Daoy (cell line): ENCODE measurements at places on chromosomes 12 and 14. TPM values are rescaled to one million over a fixed set of nuclear protein-coding genes. Genes with fewer than 3 reads are reported as not detected.
A peak's percentile ranks its signal among the peaks of the same experiment; 100 is the strongest.

- no peak for DNase-seq
Observed at GRCh38 chr12:113058553-113058952, 2.0 kb downstream of the DTX1 start.

The SERPINA4 gene
- not detected in 2 replicates for total RNA-seq

- DNase-seq: peak; percentile 70
Observed at GRCh38 chr14:92456215-92457015, 57.2 kb upstream of the RIN3 start.

The AMN gene
- 0.40 TPM in 1 of 2 replicates, not detected in the other for total RNA-seq

DNA sequence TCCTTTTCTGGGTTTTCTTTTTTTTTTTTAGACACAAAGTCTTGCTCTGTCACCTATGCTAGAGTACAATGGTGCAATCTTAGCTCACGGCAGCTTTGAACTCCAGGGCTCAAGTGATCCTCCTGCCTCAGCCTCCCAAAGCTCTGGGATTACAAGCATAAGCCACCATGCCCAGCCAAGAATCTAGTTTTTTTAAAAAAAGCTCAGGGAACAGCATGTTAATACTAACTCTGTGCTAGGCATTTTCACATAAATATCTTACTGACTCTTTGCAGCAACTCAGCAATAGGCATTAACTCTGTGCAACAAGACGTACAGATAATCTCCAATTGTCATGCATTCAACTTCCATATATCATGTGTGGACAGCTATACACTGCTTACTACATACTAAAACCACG, 97.4 kb downstream of the LLPH start:
- no peak for DNase-seq

The TSHR gene
- total RNA-seq: not detected in 2 replicates

DNA sequence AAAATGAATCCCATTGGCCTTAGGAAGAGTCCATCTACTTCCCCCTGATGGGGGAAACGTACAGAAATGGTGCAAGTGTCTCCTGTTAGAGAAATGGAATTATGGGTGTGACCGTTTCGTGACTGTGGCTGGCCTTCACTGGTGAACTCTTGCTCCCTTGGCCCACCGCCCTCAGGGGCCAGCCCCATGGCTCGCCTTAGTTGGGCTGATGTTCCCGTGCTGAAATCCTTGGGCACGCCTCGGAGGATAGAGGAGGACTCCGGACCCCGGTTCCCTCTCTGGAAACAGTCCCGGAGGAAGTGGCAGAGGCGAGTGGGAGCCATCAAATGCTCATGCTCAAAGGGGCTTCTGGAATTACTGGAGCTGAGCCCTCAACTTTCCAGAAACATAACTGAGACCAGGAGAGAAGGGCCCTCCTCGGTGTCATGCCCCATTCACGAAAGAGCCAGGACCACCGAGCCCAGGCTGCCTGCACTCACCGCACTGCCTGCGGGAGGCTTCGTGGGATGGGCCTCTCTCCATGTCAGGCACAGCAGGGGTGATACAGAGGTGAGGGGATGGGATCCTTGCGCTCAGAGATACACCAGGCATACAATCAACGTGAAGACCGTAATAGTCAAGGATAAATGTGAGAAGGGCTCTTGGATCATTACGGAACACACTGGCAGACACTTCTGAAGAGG, 10.1 kb upstream of the CACNA2D4 start:
- DNase-seq: no peak

DNA sequence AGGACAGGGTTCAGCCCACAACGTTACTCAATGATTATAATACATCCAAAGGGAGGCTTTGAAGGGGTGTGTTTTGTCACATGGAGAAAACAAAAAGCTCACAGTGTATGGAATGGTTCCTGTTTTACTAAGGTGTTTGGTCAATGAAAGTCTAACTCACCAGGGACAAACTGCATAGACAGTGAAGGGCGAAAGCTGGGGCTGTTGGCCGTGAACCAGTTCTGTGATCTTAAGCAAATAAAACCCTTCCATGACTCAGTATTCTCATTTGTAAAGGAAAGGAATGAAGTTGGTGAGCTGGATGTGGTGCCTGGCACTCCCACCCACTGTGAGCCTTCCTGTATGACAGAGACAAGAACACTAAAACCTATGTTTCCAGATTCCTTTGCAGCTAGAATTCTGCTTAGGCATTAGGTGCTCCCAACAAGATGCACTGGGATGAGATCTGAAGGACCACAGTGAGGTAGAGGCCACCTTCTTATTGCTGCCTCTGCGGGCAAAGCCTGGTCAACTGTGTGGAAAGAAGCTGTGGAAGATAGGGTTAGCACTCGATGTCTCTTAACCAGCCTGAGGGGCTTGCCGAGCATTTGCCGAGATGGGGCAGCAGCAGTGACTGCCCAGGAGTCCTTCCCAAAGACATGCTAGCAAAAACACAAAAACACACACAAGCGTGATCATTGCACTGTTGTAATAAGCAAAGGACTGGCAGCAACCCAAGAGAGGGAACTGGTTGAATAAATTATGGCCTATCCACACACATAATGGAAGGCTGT, 48.5 kb downstream of the VCPKMT start:
- DNase-seq: peak; percentile 91

The LHX5 gene
- total RNA-seq: 0.09 and 0.46 TPM in 2 replicates

The PLD4 gene
- total RNA-seq: not detected in 2 replicates

The ACOT4 gene
- 0.39 and 1.1 TPM in 2 replicates for total RNA-seq

GRCh38 chr12:67698672-67699581, 50.4 kb downstream of the DYRK2 start:
- DNase-seq: peak; percentile 86

The MYF6 gene
- total RNA-seq: not detected in 2 replicates

DNA sequence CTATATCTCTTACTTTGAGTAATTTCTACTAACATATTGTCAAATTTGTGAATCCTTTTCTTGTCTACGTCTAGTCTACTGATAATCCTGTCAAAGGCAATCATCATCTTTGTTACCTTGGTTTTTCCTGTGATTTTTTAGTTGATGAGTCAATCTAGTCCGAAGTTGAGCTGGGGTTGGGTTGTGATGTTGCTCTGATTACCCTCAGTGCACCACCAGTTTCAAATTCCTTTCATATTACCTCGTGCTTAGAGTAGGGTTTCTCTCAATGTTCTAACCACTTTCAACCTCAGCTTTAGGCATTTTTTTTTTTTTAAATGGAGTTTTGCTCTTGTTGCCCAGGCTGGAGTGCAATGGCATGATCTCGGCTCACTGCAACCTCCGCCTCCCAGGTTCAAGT, 186.8 kb downstream of the BTG1 start:
- DNase-seq: peak; percentile 57

DNA sequence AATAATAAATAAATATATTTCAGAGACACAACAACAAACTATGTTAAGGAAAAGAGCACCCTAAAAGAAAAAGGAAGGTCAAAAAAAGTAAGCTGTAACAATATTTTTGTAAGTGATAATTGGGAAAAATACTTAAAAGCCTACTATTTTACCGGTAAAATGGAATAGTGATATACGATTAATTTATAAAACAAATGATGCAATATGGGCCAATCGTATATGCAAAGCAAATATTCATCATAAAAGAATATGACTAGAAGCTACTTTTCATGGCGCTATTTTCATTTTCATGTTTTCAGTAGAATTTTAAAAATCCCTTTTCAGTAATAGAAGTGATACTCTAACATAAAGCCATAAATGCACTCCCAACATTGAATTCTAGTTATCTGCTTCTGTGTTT, 131.0 kb upstream of the AMIGO2 start:
- no peak for DNase-seq

- no peak for DNase-seq
Observed at GRCh38 chr14:105006831-105007592, 13.9 kb downstream of the CDCA4 start.

DNA sequence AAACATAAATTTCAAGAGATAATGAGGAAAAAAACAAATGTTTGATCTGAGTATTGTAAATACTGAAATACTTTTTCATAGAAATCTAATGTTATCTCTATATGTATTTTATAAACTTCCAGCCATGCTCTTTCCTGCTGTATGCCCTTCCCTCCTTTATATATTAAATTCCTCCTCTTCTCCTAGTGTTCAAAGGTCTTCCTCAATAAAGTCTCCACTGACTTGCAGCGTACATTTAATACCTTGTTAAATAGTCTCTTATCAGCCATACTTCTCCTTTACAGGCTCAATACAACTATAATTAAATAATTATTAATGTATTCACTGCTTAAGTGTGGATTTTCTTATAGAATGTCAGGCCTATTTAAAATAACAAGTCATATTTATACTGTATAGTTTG, 26.0 kb downstream of the ERGIC2 start:
- DNase-seq: no peak

- no peak for DNase-seq
Observed at GRCh38 chr14:66078006-66078405, 408.2 kb upstream of the CCDC196 start.
